GM23338 (cell line): ENCODE measurements at places on chromosomes 16 and 17.

DNA sequence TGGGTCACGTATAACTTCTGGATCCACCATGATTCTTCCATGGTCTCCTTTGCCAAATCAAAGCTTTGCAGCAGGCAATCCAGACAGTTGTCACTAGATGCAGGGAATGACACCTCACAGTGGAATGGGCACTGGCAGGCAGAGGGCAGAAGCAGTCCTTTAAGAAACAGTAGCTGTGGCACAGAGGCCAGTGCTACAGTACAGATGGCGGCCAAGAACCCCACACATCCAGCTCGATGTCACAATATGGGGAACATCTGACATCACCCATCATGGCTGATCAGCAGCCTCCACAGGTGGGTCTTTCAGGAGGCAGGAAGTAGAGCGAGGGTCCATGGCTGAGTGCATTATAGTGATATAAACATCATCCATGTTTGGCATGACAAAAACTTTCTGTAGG, 18.8 kb upstream of the ERN1 start:
- peak; percentile 14 for DNase-seq

DNA sequence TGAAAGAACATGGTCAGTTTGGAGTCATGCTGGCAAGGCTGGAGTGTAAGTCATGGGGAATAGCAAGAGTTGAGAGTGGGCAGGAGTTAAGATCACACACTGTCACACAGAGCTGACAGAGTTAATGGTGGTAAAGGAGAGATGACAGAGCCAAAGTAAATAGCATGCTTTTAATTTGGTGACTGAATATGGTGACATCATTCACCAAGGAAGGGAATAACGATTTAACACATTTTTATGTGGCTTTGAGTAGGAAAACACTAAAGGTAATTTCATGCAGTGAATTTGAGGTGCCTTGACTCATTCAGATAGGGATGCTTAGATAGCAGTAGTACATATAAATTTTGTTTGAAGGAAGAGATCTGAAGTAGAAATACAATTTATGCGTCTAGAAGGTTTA, 42.1 kb downstream of the SYNRG start:
- DNase-seq: no peak

DNA sequence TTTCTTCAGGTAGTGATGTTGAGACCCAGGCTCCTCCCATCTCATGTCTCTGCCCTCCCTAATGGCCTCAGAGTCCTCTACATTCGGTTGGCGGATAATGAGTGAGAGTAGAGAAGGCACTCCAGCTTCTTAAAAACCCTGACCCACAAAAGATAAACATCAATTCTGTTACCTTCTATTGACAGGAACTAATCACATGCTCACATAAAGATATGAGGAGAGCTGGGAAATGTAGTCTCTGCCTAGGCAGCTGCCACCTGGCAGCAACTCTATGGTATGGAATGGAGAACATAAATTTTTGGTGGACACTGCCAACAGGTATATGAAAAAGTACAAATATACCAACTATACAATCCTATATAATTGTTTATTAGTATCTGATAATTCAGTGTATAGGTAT, 110.7 kb upstream of the HLF start:
- DNase-seq: no peak

- peak; percentile 21 for DNase-seq
These were observed 82.8 kb upstream of the NOG start for GRCh38 chr17:56510554-56511342.

DNA sequence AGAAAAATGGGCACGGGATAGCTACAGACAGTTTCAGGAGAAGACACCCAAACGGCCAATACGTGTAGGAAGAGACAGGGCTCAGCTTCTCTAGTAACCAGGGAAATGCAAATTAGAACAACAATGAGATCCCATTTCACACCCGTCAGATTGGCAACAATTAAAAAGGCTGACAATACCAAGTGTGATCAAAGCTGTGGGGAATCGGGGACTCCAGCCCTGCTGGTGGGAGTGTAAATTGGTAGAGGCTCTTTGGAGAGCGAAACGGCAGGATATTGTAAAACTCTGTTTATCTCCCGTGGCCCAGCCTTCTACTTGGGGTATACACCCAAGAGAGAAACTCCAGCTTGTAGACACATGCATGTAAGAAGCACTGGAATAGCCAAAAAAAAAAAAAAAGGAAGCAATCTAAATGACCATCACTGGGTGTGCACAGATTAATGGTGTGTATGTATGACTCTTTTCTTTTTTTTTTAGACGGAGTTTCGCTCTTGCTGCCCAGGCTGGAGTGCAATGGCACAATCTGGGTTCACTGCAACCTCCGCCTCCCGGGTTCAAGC, 27.5 kb downstream of the MYBBP1A start:
- DNase-seq: peak; percentile 43

GRCh38 chr17:3845291-3845620, 790 bp downstream of the NCBP3 start:
- DNase-seq: no peak

- DNase-seq: no peak
These were observed 39.9 kb upstream of the IRX6 start for GRCh38 chr16:55283812-55284717.

DNA sequence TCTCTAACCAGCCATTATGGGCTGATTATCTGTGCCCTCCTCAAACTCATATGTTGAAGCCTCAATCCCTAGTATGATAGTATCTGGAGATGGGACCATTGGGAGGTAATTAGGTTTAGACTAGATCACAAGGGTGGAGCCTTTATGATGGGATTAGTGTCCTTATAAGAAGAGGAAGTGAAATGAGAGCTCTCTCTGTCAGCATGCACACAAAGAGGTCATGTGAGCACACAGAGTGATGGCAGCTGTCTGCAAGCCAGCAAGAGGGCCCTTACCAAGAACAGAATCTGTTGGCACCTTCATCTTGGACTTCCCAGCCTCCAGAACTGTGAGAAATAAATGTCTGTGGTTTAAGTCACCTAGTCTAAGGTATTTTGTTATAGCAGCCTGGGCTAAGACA, 101.9 kb downstream of the PCTP start:
- no peak for DNase-seq

- no peak for DNase-seq
These were observed 15.2 kb upstream of the HOXB2 start for GRCh38 chr17:48559840-48560817.

GRCh38 chr16:70724146-70725023, 38.5 kb upstream of the MTSS2 start:
- no peak for DNase-seq

GRCh38 chr16:28165598-28165997, 46.2 kb downstream of the XPO6 start:
- no peak for DNase-seq

DNA sequence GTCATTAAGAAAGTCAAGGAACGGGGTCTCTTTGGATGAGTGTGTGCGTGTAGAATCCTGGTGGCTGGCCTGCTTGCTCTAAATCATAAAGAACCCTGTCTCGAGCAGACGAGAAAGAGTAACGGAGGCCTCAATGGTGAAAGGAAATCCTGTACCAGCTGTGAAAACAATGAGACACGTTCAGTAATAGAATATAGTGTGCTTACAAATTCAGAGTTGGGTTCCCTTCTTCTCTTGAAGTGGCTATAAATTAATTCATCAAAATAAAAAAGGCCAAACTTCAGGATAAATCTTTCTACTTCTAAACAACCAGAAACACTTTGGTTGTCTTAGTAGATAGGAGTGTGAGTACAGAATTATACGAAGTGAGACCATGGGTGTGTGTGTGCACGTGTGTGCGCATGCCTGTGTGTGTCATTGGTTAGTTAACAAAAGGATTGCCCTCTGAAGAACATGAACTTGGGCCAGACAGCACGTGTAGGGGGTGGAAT, 48.5 kb downstream of the WWOX start:
- no peak for DNase-seq

DNA sequence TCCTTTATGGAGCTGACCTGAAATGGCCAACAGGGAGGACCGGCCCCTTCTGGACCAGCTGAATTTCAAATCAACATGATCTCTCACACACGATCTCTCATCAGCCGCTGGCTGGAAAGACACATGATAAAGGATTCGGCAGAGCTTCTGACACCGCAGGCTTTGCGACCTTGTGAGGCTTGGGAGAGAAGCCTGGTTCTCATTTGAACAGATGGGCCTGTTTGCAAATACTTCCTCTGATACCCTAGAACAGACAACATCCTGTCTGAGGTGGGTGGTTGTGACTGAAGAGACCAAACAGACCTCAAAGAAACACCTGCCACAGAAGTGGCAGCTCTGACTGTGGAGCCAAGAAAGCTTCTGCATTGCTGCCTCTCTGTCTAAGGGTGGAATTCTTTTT, 77.9 kb upstream of the SDK2 start:
- DNase-seq: no peak

- no peak for DNase-seq
These were observed 89.9 kb downstream of the SOCS1 start for GRCh38 chr16:11165894-11166665.

DNA sequence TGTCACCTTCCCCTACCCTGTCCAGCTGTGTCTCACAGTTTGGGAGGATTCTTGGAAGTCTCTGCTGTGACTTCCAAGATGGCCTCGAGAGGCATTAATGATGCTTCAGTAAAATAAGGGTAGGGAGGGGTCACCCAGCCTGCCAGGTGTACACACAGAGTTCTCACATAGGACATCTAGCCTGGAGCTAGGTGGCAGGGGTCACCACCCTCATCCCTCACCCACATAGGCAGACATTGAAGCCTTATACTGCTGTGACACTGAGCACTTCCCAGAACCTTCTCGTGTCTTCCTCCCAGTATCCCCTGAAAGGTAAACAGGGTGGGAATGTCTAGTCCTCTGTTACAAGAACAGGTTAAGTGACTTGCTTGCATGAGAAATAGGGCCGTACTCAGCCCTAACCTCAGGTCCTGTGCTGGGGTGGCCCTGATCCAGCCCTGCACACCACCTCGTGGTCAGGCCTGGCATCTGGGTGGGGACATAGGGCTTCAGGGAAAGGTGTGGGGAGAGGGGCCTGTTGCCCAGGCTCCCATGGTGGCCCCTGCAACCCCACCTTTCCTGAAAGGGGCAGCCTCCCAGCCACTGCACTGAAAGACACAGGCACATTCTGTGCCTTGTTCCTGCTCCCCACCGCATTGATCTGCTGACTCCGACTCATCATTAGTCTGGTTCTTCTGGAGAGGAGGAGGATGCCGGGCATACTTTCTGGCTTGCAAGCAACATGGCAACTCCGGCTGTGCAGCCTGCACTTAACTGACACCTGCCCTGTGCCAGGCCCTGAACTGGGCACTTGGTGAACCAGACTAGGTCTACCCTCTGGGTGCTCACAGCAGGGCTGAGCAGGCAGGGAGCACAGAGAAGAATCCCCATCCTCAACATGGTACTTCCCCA, 3.6 kb upstream of the MMP15 start:
- DNase-seq: no peak

DNA sequence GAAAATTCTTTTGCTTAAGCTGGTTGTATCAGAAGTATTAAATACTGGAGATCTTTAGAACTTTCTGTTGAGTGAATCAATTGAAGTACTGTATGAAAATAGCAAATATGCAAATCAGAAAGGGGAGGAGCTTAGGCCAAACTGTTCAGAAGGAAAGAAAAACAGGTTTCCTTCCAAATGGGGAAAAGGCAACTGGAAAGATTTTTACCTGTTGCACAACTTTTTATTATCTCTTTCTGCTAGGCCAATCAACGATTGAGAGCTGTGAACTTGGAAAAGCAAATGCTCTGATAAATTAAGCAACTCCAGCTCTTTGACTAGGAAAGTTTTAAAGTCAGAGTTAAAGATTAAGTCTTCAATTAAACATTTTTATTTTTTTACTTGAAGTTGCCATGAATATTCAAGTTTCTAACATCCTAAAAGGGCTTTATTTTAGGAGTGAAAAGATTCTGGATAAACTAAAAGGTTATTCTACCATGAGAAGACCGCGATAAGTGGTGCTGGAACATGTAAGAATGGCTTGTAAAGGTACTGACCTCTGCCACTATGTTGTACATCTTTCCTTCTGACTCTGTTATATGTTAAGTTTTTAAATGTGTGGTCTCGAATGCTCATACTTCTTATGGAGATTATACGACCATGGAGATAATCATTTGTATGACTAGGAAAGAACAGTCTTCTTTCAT, 16.5 kb downstream of the DCUN1D3 start:
- no peak for DNase-seq

DNA sequence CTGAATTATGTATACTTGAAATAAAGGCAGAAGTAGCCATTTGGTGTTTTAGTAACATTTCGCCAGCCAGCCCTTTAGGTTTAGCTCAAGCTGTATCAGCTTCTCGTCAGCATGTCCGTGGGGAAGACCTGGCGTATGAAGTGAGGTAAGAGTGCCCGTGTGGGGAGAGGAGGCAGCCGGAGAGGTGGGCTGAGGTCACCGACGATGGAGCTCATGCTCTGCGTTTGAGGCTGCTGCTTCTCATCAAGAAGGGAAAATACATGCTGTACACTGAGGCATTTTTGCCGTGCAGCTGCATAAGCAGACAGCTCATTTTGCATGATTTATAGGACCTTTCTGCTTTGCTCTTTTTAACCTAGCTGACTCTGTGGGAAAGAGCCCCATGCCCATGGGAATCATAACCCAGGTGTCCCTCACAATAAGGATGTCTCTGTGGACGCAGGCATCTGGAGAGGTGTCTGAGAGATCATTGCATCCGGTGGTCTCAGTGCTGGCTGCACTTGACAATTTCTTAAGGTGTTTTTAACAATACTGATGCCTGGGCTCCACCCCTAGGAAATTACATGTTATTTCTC, 179.1 kb downstream of the ABCC12 start:
- no peak for DNase-seq

GRCh38 chr16:72256398-72257066, 84.6 kb upstream of the PMFBP1 start:
- no peak for DNase-seq

- DNase-seq: no peak
These were observed 28.9 kb upstream of the CCL2 start for GRCh38 chr17:34226011-34226743.
